ENCODE measurements at places on chromosomes 16 and 17.

- DNase-seq = no peak
Measured at GRCh38 chr17:77865112-77865611, 93.3 kb upstream of the TNRC6C start.

GRCh38 chr17:80118601-80119270 lies 17.4 kb downstream of the GAA start:
- no peak for DNase-seq

GRCh38 chr17:80997424-80998117 lies 5.9 kb downstream of the CHMP6 start:
- no peak for DNase-seq

DNA sequence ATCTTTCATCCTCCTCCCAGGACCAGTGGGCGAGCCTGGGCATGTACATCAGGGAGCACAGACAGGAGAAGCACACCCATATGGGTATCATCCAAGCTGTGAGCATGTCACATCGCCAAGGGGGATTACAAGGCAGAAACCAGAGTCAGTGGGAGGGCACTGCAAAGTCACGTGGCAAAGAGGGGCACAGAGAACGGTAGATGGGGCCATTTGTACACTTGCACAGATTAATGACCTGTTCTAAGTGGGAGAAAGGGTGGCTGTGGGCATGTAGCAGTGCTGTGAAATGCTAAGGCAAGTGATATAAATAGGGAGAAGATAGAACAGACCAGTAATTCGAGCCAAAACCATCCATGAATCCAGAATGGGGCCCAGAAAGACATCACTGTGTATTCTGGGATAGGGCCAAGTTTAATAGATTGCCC lies 265.0 kb downstream of the CPPED1 start:
- no peak for DNase-seq

GRCh38 chr16:502179-502943 lies 25.2 kb upstream of the CAPN15 start:
- DNase-seq = no peak

DNA sequence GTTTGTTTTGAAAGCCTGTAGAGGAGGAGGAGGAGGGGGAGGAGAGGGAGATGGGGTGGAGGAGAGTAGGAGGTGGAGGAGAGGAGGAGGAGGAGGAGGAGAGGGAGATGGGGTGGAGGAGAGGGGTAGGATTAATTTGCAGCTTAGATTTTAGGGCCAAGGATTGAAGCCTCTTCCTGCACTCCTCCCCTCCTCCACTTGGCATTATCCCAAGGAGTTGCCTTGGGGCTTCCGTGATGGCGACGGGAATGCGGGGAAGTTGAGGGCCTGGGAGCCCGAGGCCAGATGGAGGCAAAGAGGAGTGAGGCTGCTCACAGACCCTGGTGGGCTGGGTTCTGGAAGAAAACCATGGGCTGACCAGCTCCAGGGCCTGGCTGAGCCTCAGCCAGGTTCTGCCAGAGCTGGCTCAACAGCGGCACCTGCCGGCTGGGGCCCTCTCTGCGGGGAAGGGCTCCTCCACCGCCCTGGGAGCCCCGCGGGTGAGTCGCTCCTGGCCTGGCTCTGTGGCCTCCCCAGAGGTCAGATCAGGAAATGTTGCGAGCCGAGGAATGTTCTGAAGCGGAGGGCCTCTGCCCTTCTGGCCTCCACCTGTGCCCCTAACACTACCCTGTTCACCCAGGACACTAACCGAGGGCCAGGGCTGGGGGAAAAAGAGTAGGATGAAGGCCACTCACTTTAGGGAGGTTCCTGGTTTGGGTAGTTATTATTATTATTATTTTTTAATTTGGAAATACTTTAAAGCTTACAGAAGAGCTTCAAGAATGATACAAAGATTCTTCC lies 23.9 kb upstream of the FMNL1 start:
- DNase-seq = peak; percentile 24
